Kidney tubule cell (primary cell): ENCODE measurements at places on chromosomes 6 and 20.

DNA sequence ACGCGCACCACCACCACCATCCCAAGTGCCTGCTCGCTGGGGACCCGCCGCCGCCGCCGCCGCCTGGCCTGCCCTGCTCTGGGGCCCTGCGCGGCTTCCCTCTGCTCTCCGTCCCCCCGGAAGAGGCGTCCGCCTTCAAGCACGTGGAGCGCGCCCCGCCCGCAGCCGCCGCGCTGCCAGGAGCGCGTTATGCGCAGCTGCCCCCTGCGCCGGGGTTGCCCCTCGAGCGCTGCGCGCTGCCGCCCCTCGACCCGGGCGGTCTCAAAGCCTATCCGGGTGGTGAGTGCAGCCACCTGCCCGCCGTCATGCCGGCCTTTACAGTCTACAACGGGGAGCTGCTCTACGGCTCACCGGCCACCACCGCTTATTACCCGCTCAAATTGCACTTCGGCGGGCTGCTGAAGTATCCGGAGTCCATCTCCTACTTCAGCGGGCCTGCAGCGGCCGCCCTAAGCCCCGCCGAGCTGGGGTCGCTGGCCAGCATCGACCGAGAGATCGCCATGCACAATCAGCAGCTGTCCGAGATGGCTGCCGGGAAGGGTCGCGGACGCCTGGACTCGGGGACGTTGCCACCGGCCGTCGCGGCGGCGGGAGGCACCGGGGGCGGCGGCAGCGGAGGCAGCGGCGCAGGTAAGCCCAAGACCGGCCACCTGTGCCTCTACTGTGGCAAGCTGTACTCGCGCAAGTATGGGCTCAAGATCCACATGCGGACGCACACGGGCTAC, 7.2 kb downstream of the PRDM13 start:
- DNase-seq: peak; percentile 22

DNA sequence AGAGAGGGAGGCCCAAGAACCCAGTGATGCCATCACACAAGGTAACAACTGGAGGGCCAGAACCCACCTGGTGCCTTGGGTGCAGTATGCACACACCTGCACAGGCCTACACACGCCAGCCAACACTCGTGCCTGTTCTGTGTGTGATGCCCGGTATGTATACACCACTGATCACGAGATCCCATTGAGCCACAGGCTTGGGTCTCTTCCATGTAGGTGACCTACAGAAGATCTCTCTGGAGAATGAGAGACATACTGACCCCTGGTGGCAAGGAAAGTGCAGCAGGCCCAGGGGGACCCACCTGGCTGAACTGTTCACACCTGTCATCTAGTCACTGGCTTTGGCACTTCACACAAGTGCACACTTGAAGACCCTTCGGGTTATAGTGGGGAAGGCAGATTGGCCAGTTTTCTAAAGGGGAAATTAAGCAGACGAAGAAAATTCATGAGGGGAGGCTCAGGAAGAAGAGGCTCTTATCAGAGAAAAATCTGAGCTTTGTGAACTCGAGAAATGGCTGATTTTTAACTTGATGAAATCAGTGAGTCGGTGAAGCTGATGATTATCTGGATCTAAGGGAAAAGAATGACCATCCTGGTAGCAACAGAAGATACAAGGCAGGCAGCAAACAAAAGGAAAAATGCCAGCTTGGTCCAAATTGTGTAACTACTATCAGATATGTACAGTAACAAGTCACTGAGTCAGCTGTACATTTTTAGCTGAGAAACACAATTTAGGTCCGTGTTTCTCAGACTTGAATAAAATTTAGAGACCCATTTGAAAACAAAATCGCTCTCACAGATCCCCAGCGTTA, 69.1 kb upstream of the PBOV1 start:
- DNase-seq: peak; percentile 57

GRCh38 chr6:44010411-44011349, 116.6 kb downstream of the MRPL14 start:
- DNase-seq: peak; percentile 99

GRCh38 chr20:19492116-19492515, 265.9 kb upstream of the RIN2 start:
- no peak for DNase-seq

DNA sequence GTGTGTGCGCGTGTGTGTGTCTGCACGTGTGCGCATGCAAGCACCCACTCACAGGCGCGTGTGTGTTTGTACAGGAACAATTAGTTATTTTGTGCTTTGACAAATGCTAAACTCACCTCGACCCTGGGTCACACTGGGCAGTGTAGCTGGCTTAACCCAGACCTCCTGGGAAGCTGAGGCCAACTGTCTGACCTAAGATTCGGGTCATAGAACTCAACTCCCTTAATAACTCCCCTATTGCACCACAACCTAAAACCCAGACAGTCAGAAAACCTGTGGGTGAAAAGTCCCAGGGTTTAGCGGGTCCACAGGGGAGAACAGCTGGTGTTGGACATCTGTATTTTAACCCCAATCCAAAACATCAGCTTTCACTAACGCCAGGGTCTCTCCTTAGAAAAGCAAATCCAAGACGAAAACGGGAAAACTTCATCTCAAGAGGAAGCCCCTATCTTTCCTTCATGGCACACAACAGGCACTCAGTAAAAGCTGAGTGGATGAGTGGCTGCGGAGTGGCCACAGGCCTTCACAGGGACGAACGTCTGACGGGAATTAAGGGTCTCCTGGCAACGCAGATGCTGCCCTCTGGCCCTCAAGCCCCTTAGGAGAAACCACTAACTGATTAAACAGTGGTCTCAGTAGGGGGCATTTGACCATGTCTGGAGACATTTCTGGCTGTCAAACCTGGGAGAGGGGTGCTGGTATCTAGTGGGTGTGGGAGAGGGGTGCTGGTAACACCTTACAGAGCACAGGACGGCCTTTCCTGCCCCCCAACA, 4.5 kb downstream of the PMEPA1 start:
- no peak for DNase-seq

- DNase-seq: no peak
These were observed 9.8 kb upstream of the NDUFAF4 start for GRCh38 chr6:96907498-96907897.

DNA sequence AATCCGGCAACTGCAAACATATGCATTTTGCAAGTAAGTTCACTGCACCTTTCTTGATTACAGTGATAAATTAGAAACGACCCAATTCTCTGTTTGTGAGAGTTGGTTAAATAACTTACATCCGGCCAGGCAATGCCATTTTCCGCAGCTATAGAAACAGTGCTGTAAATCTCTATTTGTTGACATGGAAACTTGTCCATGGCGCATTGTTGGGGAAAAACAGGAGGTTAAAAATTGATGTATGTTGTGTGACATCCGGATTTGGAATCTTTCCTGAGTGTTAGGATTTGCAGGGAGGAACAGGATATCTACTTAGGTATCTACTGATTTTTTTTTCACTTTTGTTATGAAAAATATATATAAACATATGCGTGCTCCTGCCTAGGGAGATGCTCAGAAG, 66.5 kb downstream of the DLGAP4 start:
- DNase-seq: no peak

DNA sequence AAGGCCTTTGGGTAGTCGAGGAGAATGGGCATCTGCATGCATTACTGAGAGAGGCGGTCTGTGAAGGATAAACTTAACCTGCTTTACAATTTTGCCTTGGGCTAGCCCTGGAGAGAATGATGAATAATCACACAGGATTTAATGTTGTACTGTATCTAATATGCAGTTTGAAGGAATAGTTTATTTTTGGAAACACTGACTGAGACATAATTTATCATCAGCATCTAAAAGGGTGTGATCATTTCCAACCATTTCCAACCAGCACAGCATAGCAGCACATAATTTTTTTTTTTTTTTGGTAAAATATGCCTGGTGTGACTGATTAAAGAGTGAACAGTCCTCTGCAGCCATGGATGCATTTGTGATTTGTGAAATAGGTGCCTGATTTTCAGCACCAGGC, 519.5 kb downstream of the PHF3 start:
- no peak for DNase-seq

DNA sequence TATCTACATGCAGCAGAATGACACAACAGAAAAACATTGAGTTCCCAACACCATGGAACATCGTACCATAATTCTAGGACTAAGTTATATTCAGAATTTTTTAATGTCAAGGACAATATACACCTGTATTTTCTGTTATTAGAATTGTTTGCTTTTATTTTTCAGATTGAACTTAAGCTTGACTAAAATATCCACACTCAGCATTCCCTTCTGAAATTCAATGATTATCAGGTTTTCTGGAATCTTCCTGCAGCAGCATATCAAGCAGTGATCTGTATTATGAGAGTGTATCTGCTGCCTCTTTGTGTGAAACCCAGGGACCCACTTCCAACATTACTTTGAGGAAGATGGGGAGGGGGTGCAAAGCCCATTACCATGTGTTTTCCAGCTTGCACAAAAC, 578.6 kb upstream of the JAG1 start:
- no peak for DNase-seq

DNA sequence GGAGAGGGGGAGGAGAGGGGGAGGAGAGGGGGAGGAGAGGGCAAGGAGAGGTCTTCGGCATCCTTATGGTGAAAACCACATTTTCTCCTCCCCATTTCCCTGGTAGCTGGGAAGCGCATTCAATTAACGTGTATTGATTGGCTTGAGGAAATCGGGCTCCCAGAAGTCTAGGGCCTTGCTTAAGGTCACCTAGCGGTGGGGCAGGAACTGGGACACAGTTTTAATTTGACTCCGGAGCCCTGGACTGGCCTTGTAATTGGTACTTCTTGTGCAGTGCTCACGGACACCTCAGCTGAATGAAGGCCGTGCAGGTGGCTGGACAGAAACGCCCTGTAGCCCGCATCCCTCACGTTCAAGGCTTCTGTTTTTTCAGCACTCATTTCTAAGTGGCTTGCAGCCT, 42.8 kb downstream of the CTCFL start:
- no peak for DNase-seq

DNA sequence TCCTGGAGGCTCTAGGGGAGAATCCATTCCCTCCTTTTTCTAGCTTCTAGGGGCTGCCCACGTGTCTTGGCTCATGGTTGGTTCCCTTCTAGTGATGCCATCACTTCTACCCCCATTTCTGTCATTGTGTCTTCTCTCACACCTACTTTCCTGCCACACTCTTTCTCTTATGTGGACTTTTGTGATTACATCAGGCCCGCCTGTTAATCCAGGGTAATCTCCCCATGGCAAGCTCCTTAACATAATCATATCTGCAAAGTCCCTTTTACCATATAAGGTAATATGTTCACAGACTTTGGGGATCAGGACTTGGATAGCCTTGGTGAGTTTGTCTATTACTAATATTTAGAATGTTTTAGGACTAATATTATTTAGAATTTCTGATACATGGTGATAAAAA, 111.9 kb downstream of the DNAH8 start:
- DNase-seq: no peak

- no peak for DNase-seq
These were observed 2.6 kb downstream of the PPP1R14C start for GRCh38 chr6:150145427-150145826.

- DNase-seq: no peak
These were observed 118.2 kb downstream of the RPS12 start for GRCh38 chr6:132932588-132932987.

DNA sequence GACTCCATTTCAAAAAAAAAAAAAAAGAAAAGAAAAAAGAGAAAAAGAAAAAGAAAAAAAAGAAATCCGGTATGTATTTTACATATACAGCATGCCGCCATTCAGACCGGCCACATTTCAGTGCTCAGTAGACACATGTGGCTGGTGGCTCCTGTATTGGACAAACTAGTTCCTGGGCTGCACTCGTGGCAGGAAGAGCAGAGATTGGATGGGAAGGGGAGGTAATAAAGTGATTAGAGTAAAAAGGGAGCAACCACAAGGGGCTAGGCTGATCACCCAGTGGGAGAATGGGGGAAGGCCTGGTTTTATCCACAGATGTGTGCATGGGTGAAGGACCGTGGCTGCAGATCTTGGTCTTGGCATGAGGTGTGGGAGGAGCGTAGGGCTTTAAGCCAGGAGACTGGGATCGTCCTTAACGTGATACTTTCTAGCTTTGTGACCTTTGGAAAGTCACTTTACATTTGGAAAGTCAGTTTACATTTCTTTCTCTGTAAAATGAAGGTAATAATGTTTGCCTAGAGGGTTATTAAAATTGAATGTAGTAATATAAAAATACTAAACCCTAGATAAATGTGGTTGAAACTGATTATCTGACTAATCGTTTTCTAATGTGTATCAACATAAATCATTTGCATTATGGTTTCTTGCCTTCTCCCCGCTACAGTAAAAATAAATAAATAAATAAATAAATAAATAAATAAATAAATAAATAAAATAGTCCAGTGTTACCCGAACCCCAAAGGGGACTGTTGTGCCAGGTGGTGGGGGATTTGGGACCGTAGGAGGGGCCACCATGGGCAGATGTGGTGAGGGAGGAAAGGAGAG, 869 bp upstream of the TRIM15 start:
- no peak for DNase-seq

- DNase-seq: peak; percentile 44
These were observed 59.9 kb downstream of the HTR1B start for GRCh38 chr6:77403424-77403823.

GRCh38 chr6:63572747-63573075, 431 bp downstream of the LOC128125822 start:
- no peak for DNase-seq

DNA sequence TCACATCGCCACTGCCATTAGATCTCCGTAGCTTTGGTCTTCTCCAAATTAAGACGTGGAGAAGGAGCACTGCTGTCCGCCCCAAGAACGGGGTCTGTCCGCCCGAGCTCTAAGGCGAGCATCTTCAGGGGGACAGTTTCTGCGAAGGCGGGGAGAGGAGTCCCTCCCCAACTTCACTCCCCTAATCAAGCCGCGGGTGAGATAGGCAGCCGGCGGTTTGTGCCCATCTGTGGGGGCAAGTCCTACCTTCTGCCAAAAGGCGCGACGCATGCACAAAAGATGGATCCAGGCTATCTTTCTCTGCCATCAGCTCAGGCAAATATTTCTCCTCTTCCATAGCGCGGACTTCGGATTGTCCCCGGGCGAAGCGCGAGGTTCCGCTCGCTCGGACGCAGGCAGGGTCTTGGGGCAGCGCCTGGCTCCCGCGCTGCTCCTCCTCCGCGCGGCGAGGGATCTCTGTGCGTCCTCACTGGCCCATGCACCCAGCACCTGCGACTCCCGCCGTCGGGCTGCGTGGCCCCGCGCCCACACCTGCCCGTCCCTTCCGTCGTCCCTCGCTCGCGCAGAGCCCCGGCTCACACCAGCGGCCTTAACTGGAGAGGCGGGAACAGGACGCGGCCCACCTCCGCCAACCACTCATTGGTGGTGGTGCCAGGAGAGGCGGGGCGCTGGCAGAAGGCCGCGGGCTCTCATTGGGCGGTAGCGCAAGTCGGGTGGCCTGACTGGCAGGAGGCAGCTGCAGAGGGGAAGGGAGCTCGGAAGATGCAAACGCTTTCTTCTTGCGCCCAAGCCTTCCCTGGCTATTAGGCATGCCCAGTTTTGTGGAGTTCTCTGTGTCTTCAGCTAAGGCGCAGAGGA, at the start of gene KHDRBS2:
TSS of gene KHDRBS2 (minus strand) at position 614 of the 858 bp plus-strand sequence.
- peak; percentile 76 for DNase-seq

DNA sequence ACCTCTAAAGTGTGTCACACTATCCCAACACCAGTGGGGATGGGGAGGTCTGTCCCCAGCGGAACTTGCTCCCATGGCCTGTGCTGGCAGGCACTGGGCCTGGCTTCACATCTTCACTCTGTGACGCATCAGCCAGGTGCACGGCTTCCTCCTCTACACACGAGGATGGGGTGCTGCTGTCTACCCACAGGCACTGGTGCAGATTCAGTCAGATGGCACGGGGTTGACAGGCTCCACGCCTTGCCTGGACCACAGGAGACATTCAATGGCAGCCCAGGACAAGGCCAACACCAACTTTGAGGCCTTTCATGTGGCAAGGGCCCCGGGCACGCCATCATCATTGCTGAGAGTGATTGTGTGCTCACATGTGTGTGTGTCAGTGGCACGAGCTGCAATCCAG, 92.4 kb downstream of the TMEM242 start:
- DNase-seq: no peak
